EL (cell line): ENCODE measurements at places on chromosomes 13 and 19.

GRCh38 chr13:112733112-112733511 lies 43.3 kb downstream of the ATP11A start:
- DNase-seq: no peak

DNA sequence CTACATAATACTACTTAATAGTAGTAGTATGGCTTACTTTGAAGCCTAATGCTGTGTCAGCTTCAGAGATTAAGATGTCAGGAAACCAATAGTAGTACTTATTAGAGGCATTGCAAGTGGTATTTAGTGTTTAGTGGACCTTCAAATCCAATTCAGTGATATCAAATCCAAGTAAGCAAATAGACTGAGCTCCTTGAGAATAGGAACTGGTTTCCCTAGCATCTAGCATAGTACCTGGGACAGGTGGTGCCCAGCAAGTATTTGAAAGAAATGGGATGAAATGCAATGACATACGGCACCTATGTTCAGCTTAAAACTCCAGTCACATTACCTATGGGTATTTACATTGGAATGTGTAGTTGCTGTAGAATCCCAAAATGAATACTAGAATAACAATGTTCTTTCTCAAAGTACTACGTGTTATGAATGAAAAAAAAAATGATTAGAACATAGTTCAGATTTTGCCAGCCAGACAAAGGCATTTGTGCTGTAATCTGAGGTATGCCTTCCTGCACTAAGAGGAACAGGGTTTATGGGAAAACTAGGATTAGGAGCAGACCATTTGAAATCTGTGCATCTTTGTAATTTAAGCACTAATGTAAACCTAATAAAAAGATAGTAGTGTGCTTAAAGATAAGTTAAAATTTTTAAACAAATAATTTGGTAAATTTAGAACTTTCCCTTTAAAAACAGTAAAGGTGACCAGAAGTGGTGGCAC lies 17.1 kb downstream of the LSM14A start:
- no peak for DNase-seq

DNA sequence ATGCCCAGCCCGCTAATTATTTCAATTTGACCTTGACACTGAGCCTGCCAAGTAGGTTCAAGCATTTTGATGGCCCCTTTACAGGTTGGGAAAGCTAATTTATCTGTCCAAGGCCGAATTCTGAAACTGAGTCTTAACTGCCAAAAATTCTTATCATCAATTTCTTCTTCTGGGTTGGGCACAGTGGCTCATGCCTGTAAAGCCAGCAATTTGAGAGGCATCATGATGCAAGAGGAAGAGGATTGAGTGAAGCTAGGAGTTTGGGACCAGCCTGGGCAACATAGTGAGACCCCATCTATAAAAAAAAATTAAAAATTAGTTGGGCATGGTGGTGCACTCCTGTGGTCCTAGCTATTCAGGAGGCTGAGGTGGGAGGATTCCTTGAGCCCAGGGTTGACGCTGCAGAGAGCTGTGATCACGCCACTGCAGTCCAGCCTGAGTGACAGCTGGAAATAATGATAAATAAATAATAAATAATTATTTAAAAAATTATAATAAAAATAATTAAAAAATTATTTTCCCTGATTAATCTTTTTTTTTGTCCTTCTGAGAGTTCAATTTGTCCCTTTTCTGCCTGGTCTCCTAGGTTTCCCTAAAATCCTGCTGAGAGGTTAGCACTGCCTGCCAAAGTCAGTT lies 1.3 kb upstream of the LDLR start:
- DNase-seq: no peak

DNA sequence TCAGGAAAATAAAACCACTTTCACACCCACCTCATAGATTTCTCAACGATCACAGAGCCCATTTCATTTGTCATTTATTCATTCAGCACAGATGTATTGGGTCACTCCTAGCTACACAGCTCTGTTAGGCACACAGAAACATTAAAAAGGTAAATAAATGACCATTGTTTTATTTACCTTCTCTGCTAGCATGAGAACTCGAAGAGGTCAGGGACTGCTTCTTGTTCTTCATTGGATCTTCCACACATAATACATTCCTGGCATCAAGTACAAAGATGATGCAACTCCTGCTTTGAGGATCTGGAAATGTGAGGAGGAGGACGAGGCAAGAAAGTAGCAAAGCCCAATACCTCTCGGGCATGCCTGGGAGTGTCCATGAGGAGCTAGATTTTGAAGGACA lies 168.1 kb downstream of the RBM26 start:
- no peak for DNase-seq

DNA sequence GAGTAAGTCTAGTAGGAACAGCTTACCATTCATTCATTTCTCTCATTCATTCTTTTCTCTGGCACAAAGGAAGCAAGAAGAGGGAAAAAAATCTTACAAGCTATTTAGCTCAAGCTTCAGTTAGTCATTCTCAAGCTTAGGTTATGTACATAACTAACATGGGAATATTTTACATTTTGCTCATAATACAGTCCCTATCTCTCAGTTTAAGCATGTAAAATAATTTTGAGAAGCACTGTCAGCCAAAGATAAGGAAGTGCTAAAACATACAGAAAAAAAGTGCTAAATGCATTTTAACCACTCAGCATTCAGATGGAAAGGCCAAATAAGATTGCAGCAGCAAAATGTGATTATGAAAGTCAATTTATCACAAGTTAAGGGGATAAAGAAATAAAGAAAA lies 7.9 kb downstream of the RBM26 start:
- DNase-seq: no peak
